Stimulated activated CD4-positive, alpha-beta T cell treated with anti-CD3 and anti-CD28 coated beads, Interleukin-2, amount 100 ng/mL, for 4 hours (primary cell): ENCODE measurements at places on chromosomes 3 and 15.

- DNase-seq, result no peak
Measured at GRCh38 chr3:34956511-34956910, 682.8 kb upstream of the ARPP21 start.

DNA sequence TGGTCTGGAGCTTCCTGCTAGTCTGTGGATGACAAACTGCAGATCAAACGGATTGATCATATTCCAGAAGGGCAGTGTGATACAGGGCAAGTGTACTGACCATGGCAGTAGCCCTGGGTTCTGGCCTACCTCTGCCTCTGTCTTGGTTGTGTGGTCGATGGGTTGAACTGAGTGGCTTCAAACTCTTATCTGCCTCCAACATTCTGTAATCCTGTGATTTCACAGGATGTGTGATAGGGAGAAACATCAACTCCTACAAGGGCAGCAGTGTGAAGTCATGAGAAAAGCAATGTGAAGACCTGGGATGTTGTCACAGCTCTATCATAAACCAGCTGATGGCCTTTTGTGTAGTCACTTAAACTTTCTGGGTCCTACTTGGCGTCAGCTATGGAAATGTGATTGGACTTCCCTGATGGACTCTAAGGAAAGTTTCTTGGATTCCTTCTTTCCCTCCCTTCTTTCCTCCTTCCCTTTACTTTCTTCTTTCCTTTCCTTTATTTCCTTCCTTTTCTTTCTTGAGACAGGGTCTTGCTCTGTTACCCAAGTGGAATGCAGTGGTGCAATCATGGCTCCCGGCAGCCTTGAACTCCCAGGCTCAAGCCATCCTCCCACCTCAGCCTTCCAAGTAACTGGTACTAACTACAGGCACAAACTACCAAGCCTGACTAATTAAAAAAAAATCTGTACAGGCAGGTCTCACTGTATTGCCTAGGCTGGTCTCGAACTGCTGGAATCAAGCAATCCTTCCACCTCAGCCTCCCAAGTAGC, 114.8 kb downstream of the BBX start:
- DNase-seq, result no peak

GRCh38 chr3:183818041-183818620, 7.2 kb downstream of the MAP6D1 start:
- DNase-seq, result no peak

GRCh38 chr3:37026851-37027250, 33.5 kb downstream of the MLH1 start:
- DNase-seq, result no peak

DNA sequence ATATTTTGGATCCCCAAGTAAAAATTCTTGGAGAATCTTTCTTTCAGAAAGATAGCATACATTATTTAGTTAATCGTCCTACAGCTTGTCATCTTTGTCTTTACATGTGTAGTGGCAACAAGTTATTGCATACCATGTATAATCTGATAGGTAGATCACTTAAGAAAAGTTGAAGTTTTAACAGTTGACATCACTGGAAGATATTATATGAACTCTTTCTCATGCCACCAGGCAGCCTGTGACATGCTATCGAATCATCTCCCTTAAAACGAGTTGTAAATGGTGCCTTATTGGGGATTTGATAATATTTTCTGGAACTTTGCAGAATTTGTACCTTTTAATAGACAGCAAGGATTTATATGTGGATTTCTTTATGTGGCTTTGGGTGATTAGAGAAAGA, 8.7 kb downstream of the U2SURP start:
- DNase-seq, result no peak

DNA sequence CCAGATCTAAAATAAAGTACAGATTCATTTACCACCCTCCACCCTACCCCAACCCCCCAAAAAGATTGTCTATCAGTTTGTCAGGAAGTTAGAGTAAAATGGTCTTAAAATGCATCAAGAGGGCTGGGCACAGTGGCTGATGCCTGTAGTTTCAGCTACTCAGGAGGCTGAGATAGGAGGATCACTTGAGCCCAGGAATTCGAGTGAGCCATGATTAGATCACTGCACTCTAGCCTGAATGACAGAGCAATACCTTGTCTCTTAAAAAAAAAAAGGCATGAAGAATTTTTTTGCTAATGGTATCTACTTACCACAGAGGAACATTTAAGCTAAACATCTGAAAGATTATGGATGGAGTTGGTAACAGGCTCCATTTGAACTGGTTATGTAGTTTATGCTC, 71.0 kb downstream of the RBM6 start:
- DNase-seq, result no peak

- DNase-seq, result no peak
Measured at GRCh38 chr3:116015931-116016330, 392.6 kb downstream of the GAP43 start.

DNA sequence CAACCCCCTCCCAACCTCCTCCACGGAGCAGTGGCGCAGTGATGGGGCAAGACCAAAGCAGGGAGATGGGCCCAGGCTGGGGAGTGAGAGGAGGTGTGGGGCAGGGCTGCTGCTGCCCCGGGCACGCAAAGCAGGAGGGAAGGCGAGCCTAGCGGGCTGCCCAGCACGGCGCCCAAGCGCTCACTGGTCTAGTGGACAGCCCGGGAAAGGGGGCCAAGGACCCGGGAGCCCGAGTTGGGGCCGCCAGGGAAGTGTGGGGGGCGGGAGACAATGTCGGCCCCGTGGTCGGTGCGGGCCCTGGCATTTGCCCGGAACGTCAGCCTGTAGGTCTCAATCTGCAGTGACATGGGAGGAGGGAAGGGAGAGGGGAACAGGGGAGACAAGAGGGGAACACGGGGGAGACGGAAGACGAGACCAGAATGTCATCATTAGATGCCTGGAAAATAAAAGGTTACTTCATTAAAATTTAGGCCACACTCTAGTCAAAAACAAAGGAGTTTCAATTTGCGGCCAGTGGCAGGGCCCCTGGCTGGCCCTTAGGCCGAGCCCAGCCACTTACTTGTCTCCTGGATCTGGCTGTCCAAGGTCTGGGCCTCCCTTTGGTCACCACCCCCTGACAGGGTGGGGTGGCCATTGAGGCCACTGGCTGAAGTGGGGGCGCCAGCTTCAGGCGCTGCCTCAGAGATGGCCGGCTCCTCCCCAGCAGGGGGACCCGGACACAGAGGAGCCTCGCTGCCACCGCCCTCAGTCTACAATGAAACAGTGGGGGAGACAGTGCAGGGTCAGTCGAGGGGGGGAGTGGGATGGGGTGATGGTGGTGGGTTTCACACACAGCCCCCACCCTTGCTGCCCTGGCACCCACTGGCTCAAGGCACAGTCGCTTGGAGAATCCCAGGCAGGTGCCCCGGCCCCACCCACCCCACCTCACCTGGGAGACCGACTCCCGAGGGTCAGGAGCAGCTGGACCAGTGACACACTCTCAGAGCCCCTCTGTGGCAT, 50.0 kb downstream of the DHX30 start:
- no peak for DNase-seq

- no peak for DNase-seq
Measured at GRCh38 chr3:183028416-183028815, 48.1 kb upstream of the DCUN1D1 start.

DNA sequence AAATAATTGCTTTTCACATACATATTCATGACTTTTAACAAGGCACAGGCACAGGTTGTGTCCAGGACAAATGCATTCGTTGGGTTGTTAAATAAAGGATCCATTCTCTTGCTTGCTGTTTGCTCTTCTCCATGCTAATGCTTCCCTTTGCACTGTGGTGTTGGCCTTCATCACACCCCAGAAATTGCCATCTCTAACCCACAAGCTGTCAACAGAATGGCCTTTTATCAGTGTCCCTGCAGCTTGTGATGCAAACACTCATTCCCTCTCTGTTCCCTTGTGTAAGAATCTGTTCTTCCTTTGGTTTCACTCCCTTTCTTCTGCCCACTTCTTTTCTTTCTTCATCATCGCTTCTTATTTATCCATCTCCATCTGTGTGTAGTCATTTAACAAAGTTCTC, 72.2 kb downstream of the SLC7A14 start:
- DNase-seq, result no peak

GRCh38 chr15:95681836-95682544, 648.5 kb upstream of the NR2F2 start:
- no peak for DNase-seq

DNA sequence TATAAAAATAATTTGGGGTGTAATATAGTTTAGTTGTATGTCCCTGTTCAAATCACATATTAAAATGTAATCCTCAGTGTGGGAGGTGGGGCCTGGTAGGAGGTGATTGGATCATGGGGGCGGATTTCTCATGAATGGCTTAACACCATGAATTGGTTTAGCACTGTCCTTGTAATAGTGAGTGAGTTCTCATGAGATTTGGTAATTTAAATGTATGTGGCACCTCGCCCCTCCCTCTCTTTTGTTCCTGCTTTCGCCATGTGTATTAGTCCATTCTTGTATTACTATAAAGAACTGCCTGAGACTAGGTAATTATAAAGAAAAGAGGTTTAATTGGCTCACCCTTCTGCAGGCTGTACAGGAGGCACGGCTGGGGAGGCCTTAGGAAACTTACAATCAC, 83.9 kb downstream of the ANXA2 start:
- DNase-seq, result no peak

GRCh38 chr15:82314769-82315518, 34.3 kb downstream of the GOLGA6L10 start:
- DNase-seq, result no peak

GRCh38 chr15:79644091-79644490, 212.0 kb downstream of the MINAR1 start:
- DNase-seq, result no peak

- no peak for DNase-seq
Measured at GRCh38 chr3:113485161-113485609, 29.8 kb downstream of the SPICE1 start.

- no peak for DNase-seq
Measured at GRCh38 chr15:63440756-63441155, 59.1 kb upstream of the CA12 start.

- no peak for DNase-seq
Measured at GRCh38 chr3:61008153-61008997, 242.9 kb downstream of the FHIT start.

DNA sequence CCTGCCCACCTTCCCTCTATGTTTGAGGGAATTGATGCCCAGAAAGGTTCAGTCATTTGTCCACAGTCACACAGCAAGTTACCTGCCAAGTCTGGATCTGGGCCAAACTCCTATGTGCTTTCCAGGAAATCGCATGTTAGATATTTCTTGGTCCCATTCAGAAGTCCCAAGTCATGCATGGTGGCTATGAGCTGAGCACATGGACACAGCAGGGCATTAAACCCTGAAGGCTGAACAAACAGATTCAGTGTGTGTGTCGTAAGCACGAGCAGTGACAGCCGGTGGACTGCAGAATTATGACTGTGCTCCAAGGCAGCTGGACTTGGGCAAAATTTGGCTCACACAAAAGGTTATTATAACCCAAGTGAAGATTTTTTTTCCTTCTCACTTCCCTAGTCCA, 11.4 kb upstream of the SLC6A6 start:
- DNase-seq, result no peak

DNA sequence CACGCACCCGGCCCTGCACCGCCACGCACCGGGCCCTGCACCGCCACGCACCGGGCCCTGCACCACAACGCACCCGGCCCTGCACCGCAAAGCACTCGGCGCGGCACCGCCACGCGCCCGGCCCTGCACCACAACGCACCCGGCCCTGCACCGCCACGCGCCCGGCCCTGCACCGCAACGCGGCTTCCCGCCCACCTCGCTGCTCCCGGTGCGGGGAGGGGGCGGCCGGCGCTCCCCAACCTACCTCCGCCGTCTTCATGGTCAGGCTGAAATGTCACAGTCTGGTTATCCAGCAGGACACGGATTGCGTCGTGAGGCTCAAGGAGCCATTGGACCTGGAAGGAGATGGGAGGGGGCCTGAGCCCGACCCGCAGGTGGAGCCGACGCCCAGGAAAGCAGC, 41.8 kb downstream of the MUC20 start:
- no peak for DNase-seq
